ENCODE measurements at places on chromosomes 13 and 19.

- DNase-seq: no peak
These were observed 305.9 kb downstream of the KLF5 start for GRCh38 chr13:73364736-73365135.

DNA sequence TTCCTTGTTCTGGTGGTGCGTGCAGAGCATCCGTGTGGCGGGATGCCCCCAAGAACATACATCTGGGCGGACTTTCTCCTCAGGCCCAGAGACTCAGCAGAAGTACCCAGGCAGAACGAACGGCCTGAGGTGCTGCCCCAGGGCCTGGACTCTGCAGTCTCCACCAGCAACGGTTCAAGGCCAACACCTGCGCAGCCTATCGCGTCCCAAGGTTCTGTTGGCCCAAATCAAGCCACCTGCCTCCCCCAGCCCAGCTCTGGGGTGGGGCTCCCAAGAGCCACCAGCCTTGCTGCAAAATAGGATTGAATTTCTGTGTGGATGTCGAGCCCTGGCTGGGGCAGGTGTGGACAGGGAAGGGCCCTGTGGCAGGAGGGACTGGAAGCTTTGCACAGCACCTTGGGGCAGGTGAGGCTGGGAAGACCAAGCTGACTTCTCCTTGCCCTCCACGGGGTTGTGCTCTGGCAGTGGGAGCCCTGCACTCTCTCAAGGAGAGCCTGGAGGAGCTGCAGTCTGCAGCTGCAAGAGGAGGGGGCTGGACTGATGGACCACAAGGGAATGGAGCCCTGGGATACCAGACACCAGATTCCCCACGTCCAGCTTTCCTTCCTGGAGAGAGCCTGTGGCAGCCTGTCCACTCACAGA lies 146.9 kb downstream of the ZNF536 start:
- no peak for DNase-seq

- DNase-seq: no peak
These were observed 7.8 kb downstream of the NFIX start for GRCh38 chr19:13003081-13003480.

DNA sequence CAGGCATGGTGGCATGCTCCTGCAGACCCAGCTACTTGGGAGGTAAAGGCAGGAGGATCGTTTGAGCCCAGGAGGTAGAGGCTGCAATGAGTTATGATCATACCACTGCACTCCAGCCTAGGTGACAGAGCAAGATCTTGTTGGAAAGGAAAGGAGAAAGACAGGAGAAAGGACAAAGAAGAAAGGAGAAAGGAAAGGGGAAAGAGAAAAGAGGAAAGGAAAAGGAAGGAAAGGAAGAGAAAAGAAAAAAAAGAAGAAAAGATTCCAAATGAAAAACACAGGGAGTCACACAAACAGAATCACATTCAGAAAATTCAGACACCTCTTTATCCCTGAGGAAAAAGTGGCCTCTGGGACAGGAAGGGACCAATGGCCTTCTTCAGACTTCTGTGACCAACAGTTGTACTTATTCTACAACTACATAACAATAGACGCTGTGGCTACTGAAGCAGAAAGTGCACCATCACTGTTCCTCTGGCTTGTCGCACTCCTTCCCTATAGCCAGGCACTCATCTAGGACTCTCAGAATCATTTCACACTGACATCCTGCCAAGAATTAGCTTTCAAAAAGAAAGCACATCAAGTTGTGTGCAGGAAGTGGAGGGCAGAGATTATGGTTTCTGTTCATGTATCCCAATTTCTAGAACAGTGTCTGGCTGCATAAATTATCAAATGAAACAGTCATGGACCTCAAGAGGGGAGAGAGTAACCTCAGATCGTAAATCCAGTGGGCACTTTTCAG lies 5.9 kb downstream of the MTMR6 start:
- no peak for DNase-seq

GRCh38 chr19:56701895-56702294 lies 30.3 kb upstream of the ZNF835 start:
- no peak for DNase-seq

GRCh38 chr13:90947976-90948375 lies 399.5 kb upstream of the MIR17HG start:
- no peak for DNase-seq

DNA sequence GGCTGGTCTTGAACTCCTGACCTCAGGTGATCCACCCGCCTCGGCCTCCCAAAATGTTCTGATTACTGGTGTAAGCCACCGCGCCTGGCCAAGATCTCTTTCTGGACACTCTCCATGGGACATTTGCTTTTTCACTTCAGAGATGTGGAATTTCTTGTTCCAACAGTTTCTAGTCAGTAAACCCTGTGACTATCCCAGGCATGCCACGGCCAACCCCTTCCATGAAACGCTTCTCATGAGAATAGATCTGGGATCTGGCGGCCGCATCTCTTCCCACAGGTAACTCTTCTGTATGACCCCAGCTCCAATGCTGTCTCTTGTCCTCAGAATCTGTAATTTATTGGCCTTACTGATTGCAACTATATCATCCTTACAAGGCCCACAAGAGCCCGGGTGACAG lies 16.2 kb downstream of the PLPP2 start:
- no peak for DNase-seq

- DNase-seq: no peak
These were observed 129.3 kb downstream of the KCNRG start for GRCh38 chr13:50144246-50145160.

GRCh38 chr13:60273971-60274527 lies 110.3 kb upstream of the DIAPH3 start:
- no peak for DNase-seq

DNA sequence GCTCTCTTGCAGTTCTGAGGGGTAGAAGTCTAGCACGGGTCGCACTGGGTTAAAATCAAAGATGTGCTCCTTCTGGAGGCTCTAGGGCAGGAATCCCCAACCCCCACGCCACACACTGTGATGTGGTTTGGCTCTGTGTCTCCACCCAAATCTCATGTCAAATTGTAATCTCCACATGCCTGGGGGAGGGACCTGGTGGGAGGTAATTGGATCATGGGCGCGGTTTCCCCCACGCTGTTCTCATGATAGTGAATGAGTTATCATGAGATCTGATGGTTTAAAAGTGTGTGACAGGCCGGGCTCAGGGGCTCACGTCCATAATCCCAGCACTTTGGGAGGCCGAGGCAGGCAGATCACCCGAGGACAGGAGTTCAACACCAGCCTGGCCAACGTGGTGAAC lies 26.6 kb upstream of the CALM3 start:
- DNase-seq: no peak

DNA sequence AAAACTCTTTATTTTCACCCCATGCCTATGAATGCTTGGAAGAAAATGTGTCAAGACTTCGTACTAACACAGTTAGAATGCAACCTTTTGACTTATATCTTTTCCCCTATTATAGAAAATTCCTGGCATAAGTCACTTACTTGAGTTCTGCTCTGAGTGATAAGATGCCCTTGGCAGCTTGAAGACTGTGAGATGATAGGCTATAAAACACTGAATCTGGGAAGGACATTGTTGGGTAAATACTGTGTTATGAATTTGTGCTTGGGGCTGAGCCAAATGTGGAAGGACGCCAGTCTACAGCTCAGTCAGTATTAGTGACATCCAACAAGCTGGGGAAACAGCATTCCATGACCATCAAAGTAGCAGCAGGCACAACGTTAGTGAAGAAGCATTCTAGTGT lies 368.0 kb upstream of the SGCG start:
- DNase-seq: no peak

- no peak for DNase-seq
These were observed 14.9 kb downstream of the LCP1 start for GRCh38 chr13:46166947-46167610.

DNA sequence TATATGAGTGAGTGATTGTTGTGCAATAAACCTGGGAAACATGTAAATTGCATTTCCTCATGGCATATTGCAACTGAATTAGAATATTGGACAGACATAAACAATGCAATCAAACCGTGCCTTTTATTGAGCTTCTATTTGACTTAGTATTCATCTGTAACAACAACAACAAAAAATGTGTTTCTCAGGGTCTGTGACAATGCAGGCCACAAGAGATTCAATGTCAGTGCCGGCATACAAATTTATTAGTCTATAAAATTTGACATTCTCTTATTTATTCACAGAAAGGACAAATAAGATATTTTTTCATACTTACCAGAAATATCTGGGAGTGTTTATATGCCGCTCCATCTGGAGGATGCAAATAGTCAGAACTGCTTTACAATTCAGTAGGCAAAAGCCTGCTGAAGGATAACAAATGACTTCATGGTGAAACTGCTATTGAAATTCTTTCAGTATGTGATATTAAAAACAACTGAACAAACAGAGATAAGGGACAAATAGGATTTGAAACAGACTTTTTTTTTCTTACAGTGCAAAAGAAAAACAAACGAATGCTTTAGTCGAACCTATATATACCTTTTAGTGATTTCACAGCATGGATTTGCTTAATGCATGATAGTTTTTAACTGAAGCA lies 77.2 kb downstream of the DACH1 start:
- DNase-seq: no peak

GRCh38 chr13:73993661-73994060 lies 140.5 kb downstream of the KLF12 start:
- DNase-seq: no peak

DNA sequence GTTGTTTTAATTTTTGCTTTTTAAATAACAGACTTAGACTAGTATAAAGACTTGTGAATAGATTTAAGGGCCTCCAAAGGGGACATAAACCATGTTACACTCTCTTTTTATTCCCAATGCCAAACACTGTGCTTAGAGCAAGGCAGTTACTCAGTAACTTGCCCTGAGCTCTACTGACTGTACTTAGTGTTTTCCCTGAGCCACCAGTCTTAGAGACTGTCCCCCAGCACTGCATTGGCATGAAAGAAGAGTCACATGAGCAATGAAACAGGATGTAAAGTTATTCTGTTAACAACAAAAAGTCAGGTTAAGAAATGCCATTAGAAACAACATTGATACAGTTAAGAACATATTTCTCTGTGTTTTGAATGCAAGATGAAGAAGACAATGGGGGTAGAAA lies 187.9 kb downstream of the TBC1D4 start:
- DNase-seq: no peak

GRCh38 chr19:4115818-4116385 lies 8.0 kb downstream of the MAP2K2 start:
- no peak for DNase-seq

DNA sequence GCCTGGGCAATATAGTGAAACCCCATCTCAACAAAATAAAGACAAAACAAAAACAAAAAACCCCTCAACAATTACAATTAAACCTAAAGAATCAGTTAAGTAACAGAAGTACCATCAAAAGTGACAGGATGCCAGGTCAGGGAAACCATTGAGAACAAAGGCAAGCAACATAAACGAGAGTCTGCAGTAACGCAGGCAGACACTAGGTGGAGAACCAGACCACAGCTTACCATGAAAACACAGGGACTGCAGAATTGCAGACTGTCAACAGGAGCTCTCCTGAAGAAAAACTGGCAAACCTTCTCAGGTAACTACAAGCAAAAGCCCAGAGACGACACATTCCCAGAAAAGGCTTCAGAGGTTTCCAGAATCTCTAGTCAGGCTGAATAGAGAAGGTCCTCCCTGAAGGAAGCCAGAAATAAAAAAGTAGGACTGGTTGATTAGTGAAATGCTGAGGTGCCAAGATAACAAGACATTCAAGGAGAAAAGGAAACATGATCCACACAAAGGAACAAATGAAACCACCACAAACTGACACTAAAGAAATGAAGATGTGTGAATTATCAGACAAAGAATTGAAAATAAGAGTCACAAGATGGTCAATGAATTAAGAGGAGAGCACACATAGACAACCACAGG lies 2.2 kb upstream of the ZNF665 start:
- peak; percentile 71 for DNase-seq

GRCh38 chr19:44499559-44499958 lies 763 bp downstream of the ZNF180 start:
- no peak for DNase-seq

- no peak for DNase-seq
These were observed 846 bp downstream of the RPL13A start for GRCh38 chr19:49488046-49488862.

DNA sequence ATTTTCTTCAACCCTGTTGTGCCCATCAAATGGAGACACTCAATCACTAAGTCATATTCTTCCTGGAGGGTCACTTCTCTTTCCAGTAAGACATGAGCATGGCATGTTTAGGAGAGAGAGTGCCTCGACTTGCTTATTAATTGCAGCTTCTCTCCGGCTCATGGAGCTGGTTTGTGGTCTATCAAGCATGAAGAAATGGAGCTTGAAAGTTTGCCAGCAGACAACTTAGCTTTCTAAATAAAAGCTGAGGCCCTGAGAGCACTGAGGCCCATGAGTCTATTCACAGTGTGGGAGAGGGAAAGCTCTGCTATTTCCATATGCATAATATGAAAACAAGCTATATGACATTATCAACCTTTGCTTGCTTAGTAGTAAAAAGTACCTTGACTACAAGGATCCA lies 378.5 kb downstream of the FGF9 start:
- no peak for DNase-seq

DNA sequence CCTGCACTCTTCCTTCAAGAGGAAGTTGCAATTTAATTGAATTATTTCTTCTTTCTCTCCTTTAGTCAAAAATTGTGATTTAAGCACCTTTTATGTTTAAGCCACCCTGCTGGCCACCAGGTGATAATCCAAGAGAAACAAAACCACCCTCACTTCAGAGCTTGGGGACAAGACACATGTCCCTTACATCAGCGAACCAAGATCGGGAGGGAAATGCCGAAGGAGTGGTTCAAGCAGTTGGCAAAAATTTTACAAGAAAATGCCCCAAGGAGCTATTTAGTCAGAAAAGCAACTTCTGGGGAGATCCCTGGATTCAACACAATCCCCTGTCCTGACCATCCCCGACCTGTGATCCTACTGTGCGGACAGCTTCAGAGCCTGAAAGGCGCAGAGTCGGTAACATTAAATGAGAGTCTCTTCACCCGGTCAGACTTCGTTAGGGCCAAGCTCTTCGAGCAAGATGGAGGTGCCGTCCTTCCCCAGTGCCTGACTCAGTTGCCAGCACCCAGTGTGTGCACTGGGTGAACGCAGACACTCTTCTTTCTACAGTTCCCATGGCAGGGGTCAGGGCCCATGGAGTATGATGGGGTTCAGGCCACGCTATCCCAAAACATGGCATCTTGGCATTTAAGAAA lies 78.6 kb upstream of the TM9SF2 start:
- DNase-seq: no peak

DNA sequence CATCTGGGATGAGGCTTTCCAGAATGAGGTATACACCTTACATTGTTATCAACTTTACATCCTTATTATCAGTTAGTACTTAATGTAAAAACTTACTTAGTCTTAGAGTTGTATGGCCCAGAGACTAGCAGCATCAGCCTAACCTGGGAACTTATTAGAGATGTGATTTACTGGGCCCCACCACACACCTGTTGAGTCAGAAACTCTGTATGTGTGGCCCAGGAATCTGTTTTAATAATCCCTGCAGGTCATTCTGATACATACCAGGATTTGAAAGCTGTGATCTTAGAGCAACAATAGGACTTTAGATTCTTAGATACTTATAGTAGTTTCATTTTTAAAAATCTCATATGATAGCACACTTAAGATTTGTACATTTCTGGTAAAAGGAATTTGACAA lies 17.4 kb downstream of the FNDC3A start:
- no peak for DNase-seq

DNA sequence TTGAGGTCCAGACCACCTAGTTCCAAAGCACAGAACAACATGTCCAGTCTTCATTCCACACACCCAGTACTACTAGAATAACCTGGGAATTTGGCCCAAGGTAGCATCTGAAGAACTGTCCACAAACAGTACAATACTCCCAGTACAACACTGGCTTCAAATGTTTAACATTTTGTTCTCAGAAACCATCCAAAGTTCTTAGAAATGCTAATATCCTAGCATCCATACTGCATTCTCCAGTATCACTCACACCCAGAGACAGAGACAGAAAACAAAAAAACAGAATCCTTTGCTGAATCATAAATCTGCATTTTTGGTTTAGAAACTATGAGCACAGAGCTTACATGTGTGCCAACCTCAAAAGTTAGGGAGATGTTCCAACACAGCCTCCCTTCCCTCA lies 490.8 kb downstream of the FOXO1 start:
- no peak for DNase-seq
